Lower lobe of right lung (tissue), 2 donors: ENCODE measurements at places on chromosomes 11 and 22. TPM values are rescaled to one million over a fixed set of nuclear protein-coding genes. Genes with fewer than 3 reads are reported as not detected.

Gene ISX
- not detected for total RNA-seq

Gene TSPAN32
- 12.5 TPM for total RNA-seq

Gene RASSF7
- total RNA-seq = 71.5 TPM

Gene RBMXL2
- not detected for total RNA-seq

Gene RAPSN
- total RNA-seq = 1.2 TPM

Gene C11orf97
- 2.5 TPM for total RNA-seq

Gene SNX19
- 67.4 TPM for total RNA-seq

Gene GTPBP1
- 66.7 TPM for total RNA-seq

Gene OR52N5
- not detected for total RNA-seq

Gene OR5B21
- not detected for total RNA-seq

Gene MPZL2
- 85.3 TPM for total RNA-seq
